ENCODE measurements at places on chromosomes 7 and 10. TPM values are rescaled to one million over a fixed set of nuclear protein-coding genes. Genes with fewer than 3 reads are reported as not detected.
A peak's percentile ranks its signal among the peaks of the same experiment; 100 is the strongest.

DNA sequence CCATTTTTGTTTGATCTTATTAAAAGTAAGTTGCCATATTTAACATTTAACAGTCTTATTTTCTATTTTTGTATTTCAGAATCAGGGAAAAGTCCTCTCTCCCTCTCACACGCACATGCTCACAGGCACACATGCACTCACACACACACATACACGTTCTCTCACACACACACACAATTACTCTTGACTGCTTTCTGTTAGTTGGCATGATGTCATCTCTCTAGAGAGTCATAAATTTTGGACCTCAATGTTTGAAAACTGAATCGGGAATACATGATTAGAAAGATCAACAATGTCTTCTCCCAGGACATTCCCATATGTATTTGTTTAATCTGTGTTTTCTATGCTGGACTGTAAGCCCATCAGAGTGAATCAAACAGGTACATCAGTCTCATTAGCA is 165.7 kb upstream of the AHR start:
- no peak overlapping the region for H3K4me3 ChIP-seq
- no peak for DNase-seq
- H3K36me3 ChIP-seq, result no peaks in the 10 kb centered on the region
- H3K27me3 ChIP-seq, result no peaks in the 10 kb centered on the region
- H3K4me1 ChIP-seq, result peaks cover 4% of the 10 kb centered on the region

DNA sequence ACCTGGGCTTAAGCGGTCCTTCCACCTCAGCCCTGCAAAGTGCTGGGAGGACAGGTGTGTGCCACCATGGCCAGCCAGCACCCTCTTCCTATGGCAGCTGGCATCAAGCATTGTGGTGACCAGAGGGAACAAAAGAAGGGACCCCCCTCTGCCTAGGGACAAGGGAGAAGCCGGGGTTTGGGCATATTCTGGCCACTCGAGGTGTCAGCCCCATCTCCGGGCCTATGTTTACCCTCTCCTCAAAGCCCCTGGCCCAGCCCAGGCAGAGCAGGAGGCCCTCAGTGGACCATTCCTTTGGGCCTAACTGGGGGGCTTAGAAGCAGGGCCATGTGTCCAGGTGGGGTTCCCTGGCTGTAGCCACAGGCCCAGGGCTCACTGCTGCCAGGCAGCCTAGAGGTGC is 23.9 kb downstream of the VSIR start:
- H3K4me1 ChIP-seq, result peaks cover 88% of the 10 kb centered on the region
- no peak for DNase-seq
- H3K4me3 ChIP-seq, result no peak overlapping the region

- DNase-seq, result no peak
- H3K4me1 ChIP-seq, result no peaks in the 10 kb centered on the region
- H3K4me3 ChIP-seq, result no peak overlapping the region
- H3K27ac ChIP-seq, result no peak overlapping the region
Observed at GRCh38 chr10:13023754-13024153, 22.2 kb upstream of the CCDC3 start.

DNA sequence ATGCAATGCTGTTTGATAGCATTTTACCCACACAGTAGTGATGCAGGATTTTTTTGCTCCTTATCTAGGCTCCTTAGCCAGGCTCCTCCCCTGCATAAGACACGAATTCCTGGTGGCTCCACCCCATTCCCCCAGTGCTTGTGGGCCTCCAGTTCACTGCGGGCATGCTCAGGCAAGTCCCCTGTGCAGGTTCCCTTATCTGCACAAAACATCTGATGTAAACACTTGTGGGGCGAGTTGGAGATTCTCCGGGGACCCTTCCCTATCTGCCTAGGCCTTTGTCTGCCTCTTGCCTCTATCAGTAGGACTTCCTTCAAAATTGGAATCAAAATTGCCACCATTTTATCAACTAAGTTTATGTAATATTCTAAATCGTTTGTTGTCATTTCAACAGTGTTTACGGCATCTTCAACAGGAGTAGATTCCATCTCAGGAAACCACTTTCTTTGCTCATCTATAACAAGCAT is 5.4 kb upstream of the STK17A start:
- H3K4me3 ChIP-seq, result no peak overlapping the region
- no peak overlapping the region for H3K27ac ChIP-seq
- no peak for DNase-seq
- H3K4me1 ChIP-seq, result peaks cover 3% of the 10 kb centered on the region
- H3K27me3 ChIP-seq, result no peaks in the 10 kb centered on the region

GRCh38 chr7:158695726-158696452 is 8.7 kb downstream of the NCAPG2 start:
- H3K27me3 ChIP-seq, result no peaks in the 10 kb centered on the region
- peaks cover 4% of the 10 kb centered on the region for H3K36me3 ChIP-seq
- peak; percentile 53 for DNase-seq
- peaks cover 10% of the 10 kb centered on the region for H3K4me1 ChIP-seq
- no peak overlapping the region for H3K4me3 ChIP-seq

- no peaks in the 10 kb centered on the region for H3K36me3 ChIP-seq
- DNase-seq, result no peak
- H3K4me3 ChIP-seq, result no peak overlapping the region
Observed at GRCh38 chr7:130281260-130281659, 11.7 kb upstream of the CPA4 start.

- H3K4me3 ChIP-seq, result peak overlapping the region; percentile 79
- DNase-seq, result no peak
- H3K36me3 ChIP-seq, result peaks cover 12% of the 10 kb centered on the region
- no peaks in the 10 kb centered on the region for H3K27me3 ChIP-seq
- peak overlapping the region; percentile 92 for H3K27ac ChIP-seq
- peaks cover 18% of the 10 kb centered on the region for H3K4me1 ChIP-seq
Observed at GRCh38 chr7:7641129-7641663, 644 bp downstream of the UMAD1 start.

DNA sequence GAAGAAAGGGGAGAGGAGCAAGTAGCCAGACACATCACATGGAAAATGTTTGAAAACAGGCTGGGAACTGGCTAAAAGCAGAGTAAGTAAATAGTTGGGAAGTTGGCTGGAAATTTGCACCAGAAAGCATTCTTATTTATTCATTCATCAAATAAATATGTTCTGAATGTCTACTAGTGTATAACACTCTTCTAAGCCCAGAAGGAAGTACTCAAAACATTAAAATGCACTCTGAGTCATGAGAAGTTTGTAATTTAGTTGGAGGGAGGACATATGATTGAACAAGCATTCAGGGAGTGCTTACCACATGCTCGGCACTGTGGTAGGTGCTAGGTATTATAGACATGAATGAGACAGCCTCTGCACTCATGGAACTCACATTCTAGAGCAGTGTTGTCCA is 37.0 kb upstream of the CNNM1 start:
- no peaks in the 10 kb centered on the region for H3K36me3 ChIP-seq
- no peaks in the 10 kb centered on the region for H3K4me1 ChIP-seq
- H3K27ac ChIP-seq, result no peak overlapping the region

- no peaks in the 10 kb centered on the region for H3K27me3 ChIP-seq
- H3K4me3 ChIP-seq, result no peak overlapping the region
- peak; percentile 73 for DNase-seq
- no peaks in the 10 kb centered on the region for H3K4me1 ChIP-seq
- H3K36me3 ChIP-seq, result no peaks in the 10 kb centered on the region
- H3K27ac ChIP-seq, result no peak overlapping the region
Observed at GRCh38 chr7:24786941-24787340, 29.7 kb upstream of the GSDME start.

GRCh38 chr10:105259201-105259600 is 618.1 kb downstream of the SORCS3 start:
- no peaks in the 10 kb centered on the region for H3K36me3 ChIP-seq
- H3K4me1 ChIP-seq, result no peaks in the 10 kb centered on the region
- DNase-seq, result no peak

DNA sequence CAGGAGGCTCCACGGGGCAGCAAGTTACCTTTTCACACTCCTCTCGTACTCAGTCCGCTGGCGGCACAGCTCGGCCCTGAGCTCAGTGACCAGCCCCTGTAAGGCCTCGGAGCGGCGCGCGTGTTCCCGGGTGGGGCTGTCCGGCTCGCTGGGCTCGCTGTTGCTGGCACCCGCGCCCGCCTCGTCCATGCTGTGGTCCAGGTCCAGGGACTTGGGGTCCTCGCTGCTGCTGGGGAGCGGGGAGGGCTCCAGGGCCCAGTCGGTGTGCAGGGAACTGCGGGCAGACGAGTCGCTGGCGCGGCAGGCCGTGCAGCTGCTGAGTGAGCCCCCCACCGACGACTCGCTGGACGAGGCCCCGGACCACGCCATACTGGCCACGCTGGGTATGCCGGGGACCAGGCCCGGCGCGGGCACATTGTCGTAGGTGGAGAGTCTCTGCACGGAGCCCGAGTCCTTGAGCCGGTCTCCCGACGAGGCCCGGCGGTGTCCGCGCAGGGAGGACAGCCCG is 143.8 kb downstream of the MAPK8 start:
- no peaks in the 10 kb centered on the region for H3K36me3 ChIP-seq
- no peak overlapping the region for H3K4me3 ChIP-seq
- no peaks in the 10 kb centered on the region for H3K4me1 ChIP-seq
- no peaks in the 10 kb centered on the region for H3K27me3 ChIP-seq

DNA sequence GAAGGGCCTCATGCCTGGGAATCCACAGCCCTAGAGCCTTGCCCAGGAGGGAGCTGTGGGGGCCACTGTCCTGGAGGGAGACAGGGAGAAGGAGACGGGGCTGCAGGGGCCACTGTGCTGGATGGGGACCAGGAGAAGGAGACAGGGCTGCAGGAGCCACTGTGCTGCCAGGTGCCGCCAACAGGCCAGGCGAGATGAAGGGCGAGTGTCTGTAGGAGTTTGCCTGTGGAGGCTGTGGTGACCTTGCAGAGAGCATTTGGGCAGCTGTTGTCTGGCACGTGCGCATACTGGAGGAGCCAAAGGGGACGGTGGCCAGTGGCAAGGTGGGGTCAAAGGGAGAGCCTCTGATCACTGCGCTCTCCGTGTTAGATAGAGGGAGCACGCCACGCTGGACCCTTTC is 79.2 kb downstream of the NKX6-2 start:
- no peaks in the 10 kb centered on the region for H3K4me1 ChIP-seq
- DNase-seq, result peak; percentile 25
- no peak overlapping the region for H3K4me3 ChIP-seq
- no peaks in the 10 kb centered on the region for H3K27me3 ChIP-seq
- peaks cover 29% of the 10 kb centered on the region for H3K36me3 ChIP-seq

GRCh38 chr7:94412762-94413322 is 18.1 kb downstream of the COL1A2 start:
- H3K4me1 ChIP-seq, result peaks cover 8% of the 10 kb centered on the region
- H3K36me3 ChIP-seq, result peaks cover 67% of the 10 kb centered on the region
- H3K27me3 ChIP-seq, result no peaks in the 10 kb centered on the region
- H3K4me3 ChIP-seq, result no peak overlapping the region

DNA sequence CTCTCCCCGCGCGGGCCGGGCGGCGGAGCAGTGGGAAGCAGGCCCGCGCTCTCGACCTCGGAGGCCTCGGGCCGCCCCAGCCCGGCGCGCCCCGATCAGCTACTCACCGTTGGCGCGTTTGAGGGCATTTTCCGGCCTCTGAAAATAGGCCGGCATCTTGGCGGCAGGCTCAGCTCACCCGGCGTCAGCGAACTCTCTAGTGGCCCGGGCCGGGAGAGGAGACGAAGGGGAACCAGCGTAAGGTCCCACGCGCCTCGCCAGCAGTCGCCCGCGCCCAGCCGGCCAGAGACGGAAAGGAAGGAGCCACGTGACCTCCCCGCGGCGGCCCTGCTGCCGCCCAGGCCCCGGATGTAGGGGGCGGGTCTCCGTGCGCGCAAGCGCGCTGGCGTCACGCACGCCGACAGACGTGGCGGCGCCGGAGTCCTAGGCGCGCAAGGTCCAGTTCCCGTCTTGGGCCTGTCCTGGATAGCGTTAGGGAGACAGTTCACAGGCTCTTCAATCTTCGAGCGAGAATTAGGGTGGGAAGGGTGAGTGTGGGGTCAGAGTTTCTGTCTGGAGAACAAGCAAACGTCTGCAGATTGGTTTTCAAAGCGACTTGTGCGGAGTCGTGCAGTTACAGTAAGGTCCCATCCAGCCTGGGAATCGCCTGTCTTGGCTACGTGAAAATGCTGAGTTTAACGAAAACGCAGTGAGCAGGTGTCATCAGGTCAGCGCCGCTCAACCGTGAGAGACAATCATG is at the start of gene EIF3A:
EIF3A (minus strand) TSS at position 297 of the 739 bp plus-strand sequence; CDS start at position 156, 141 bp downstream.
- peaks cover 32% of the 10 kb centered on the region for H3K4me1 ChIP-seq
- DNase-seq, result peak; percentile 95
- peak within 1 kb of the TSS; percentile 95 for H3K4me3 ChIP-seq
- H3K27me3 ChIP-seq, result no peaks in the 10 kb centered on the region

GRCh38 chr7:98250789-98251188 is 1.2 kb downstream of the TECPR1 start:
- no peaks in the 10 kb centered on the region for H3K27me3 ChIP-seq
- no peak for DNase-seq
- peaks cover 68% of the 10 kb centered on the region for H3K4me1 ChIP-seq
- peak overlapping the region; percentile 91 for H3K4me3 ChIP-seq
- peak overlapping the region; percentile 89 for H3K27ac ChIP-seq

GRCh38 chr7:47587351-47587750 is 5.4 kb upstream of the TNS3 start:
- peaks cover 60% of the 10 kb centered on the region for H3K4me1 ChIP-seq
- no peaks in the 10 kb centered on the region for H3K27me3 ChIP-seq
- H3K4me3 ChIP-seq, result no peak overlapping the region
- DNase-seq, result peak; percentile 79

- H3K4me3 ChIP-seq, result no peak overlapping the region
- no peaks in the 10 kb centered on the region for H3K36me3 ChIP-seq
- H3K27me3 ChIP-seq, result no peaks in the 10 kb centered on the region
- no peak for DNase-seq
Observed at GRCh38 chr7:107711301-107711700, 32.6 kb upstream of the CBLL1 start.

The SLC39A12 gene
- 0.41 TPM for total RNA-seq

The CYP3A7 gene
- total RNA-seq, result 0.21 TPM

The SLC12A9 gene
- 43.6 TPM for total RNA-seq

The MEOX2 gene
- 17.1 TPM for total RNA-seq

The DNAJC12 gene
- total RNA-seq, result 1.5 TPM

The MKI67 gene
- 4.8 TPM for total RNA-seq

The AOAH gene
- total RNA-seq, result 29.2 TPM

The DENND2A gene
- 19.0 TPM for total RNA-seq

The ADRB1 gene
- 35.6 TPM for total RNA-seq

Measured in lower lobe of right lung (tissue), 2 donors.